ENCODE measurements at places on chromosomes 12 and 14.

GRCh38 chr12:121520586-121521086 is 60.2 kb downstream of the KDM2B start:
- no peak for DNase-seq

GRCh38 chr12:18224745-18225144 is 36.6 kb upstream of the PIK3C2G start:
- DNase-seq = peak; percentile 42

GRCh38 chr12:77238335-77238734 is 173.0 kb upstream of the E2F7 start:
- DNase-seq = no peak

DNA sequence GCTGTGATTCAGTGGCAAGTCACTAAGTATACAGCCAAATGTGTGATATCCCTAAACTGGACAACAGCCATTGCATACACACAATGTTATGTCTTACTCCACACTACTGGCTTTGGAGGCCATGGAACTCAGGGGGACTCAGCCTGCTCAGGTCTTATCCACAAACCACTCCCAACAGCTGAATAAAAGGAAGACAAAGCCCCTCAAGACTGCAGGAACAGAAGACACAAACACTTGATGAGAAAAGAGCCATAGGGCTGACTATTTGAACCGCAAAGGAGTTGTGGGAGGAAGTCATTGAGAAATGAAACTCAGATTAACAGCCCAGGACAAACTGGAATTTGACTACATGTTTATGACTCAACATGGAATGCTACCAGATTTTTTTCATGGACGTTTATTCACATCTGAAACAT is 40.9 kb downstream of the PTGER2 start:
- peak; percentile 69 for DNase-seq

GRCh38 chr12:131176926-131177325 is 223.2 kb downstream of the ADGRD1 start:
- DNase-seq = no peak

DNA sequence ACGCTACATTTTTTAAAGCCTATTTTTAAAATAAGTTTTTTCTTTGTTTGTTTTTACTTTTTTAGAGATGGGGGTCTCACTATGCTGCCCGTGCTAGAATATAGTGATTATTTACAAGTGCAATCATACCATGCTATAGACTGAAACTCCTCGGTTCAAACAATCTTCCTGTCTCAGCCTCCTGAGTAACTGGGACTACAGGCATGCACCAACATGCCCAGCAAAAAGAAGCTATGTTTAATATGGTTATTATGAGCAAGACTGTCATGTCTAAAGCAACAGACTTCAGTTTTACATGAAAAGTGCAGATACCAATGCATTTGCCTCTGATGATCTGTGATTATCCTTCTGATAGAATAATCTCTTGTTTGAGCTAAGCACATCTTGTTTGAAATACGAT is 45.6 kb upstream of the SGPP1 start:
- no peak for DNase-seq

DNA sequence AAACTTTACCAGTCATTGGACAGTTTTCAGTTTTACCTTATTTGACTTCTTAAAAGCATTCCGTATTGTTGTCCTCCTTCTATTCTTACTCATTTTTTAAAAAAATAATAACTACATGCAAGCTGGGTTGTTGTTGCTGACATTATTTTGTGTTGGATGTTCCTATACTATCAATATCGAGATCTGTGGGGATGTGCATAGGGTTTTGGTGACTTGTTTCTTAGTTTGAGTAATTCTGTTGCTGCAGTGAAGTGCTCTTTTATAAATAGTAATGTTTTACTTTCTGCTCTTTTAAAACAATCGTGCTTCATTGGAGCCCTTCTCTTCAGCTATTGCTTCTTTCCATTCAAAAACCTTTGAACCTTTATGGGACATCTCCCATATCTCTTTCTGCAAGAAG is 79.4 kb downstream of the METTL25 start:
- DNase-seq = no peak

- DNase-seq = no peak
Observed at GRCh38 chr12:47141459-47141858, 61.7 kb upstream of the AMIGO2 start.

DNA sequence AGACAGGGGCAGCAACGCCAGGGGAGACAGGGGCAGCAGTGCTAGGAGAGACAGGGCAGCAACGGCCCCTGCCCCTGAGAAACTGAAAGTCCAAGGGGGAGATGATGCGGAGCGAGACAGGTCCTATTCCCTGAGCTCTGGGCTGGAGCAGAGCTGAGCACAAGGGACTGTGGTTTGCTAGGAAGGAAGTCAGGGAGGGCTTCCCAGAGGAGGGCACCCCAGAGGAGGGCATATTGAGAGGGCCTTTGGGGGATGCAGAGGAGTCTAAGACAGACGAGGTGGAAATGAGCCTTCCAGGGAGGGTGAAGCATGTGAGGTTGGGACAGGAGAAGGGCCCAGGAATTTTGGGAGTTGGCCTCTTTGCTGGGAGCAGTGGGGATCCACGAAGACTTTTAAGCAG is 52.1 kb upstream of the BEGAIN start:
- DNase-seq = no peak

GRCh38 chr14:84006643-84007155 is 1523.2 kb upstream of the FLRT2 start:
- no peak for DNase-seq

Measured in fibroblast of the conjunctiva (primary cell).